ENCODE measurements at places on chromosomes 6 and 20.
A peak's percentile ranks its signal among the peaks of the same experiment; 100 is the strongest.

DNA sequence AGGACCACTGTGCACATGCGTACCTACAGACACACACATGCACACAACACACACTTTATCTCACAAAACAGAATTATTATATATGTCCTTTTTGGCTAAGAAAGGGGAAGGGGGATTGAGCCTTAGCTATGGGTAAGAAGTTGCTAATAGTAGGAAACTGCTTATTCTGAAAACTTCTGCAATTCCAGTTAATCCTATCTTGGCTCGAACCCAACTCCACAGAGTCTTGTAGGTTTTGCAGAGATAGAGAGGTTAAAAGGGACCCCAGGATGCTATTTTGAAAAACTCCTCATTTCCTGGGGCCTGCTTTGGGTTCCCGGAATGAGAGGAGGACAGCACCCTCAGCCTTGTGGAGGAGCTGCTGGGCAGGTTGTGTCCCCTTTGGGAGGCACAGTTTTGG, 233.8 kb downstream of the CLIC5 start:
- no peak for DNase-seq

- no peak for DNase-seq
These were observed 31.6 kb downstream of the CHRNA4 start for GRCh38 chr20:63329331-63330083.

GRCh38 chr6:53263917-53264316, 84.8 kb downstream of the ELOVL5 start:
- DNase-seq, result no peak

- peak; percentile 66 for DNase-seq
These were observed 41.9 kb upstream of the HFE start for GRCh38 chr6:26045065-26045927.

- no peak for DNase-seq
These were observed 156.1 kb downstream of the MRPL14 start for GRCh38 chr6:43970913-43971775.

- no peak for DNase-seq
These were observed 95.5 kb upstream of the MYL9 start for GRCh38 chr20:36445847-36446246.

- DNase-seq, result no peak
These were observed 82.2 kb downstream of the SNAP25 start for GRCh38 chr20:10300582-10301446.

All from activated naive CD4-positive, alpha-beta T cell treated with anti-CD3 and anti-CD28 coated beads, Interleukin-2, amount 50 U/mL, for 16 hours (primary cell).